Skeletal muscle cell (primary cell): ENCODE measurements at places on chromosomes 11 and 22.

DNA sequence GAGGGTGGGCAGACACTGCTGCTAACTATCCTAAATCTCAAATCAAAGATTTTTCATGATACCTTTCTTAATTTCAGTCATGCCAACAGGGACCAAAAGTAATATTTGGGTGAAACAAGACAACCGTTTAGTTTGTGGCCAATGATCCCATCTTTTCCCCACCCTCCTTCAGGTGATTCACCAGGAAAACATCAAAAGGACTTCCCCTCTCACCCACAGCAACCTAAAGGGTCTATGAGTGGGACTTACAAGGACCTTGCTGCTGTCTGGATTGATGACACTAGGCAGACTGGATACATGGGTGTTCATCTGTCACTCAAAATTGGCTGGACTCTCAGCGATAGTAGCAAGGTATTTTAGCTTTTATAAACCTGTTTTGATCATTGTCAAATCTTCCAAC, 62.0 kb upstream of the ZC3H12C start:
- DNase-seq, result no peak

DNA sequence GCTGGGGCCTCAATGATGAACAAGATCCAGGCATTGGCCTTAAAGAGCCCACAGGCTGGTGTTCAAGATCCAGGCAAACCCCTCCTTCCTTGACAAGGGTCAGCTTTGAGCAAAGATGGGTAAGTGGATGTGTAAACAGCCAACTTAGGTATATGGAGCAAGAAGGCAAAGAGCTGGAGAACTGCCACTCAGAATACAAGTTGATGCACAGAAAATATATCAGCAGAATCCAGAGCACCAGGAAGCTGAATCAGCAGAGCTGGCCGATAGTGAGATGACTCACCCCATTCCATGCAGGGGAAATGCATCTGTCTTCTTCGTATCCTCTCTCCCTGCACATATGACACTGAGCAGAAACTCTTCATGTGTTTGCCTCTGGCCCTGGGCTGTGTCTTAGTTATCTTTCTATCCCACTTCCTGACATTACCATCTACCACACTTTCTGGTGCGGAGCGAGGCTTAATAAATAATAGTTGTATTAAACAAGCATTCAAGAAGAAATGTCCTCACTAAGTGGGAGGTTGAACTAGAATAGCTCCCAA, 57.8 kb downstream of the ENDOD1 start:
- DNase-seq, result peak; percentile 90

DNA sequence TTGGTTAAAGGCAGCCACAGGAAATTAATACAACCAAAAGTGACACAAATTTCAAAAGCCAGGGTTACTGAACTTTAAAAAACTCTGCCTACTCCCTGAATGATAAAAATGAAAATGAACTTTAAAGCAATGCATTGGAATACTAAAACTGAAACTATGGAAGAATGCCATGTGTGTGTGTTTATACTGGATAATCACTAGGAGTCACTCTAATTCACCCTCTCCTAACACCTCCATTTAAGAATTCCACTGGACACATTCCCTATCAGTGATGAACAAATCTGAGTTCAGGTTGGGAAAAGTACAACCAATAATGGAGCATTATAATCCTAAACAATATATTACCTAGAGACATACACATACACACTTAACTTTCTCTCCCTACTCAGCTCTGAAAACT, 27.5 kb upstream of the PLAAT3 start:
- DNase-seq, result no peak

DNA sequence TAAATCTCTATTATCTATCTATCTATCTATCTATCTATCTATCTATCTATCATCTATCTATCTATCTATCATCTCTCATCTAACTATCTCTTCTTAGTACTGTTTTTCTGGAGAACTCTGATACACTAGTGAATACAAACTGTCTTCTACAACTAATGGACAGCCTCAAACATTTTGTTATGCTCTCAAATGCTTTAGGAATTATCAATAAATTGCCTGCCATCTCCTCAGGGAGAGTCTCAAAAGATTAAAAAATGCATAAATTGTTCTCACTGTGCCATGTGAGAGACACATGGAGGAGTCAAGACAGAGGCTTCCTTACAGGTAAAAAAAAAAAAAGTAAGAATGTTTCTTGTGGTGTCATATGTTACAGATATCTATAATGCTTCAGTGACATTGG, at the start of gene OR8K3:
Gene OR8K3, plus strand, starts transcription at position 301 of the 400 bp plus-strand sequence. CDS start 3,163 bp downstream, outside the sequence.
- no peak for DNase-seq

DNA sequence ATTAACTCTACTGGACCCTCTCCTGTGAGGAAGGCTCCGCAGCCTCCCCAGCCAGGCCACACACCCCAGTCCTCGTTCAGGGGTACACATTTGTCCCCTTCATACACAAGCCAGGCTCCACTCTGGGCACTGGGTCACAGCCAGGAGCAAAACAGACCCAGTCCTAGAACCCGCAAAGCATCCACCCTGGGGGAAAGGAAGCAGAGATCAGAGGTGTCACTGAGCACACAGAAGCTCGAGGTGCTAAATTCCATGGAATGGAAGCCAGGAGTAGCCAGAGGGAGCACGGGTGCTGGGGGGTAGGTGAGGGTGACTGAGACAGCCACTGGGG, 43.6 kb upstream of the TH start:
- DNase-seq, result no peak

DNA sequence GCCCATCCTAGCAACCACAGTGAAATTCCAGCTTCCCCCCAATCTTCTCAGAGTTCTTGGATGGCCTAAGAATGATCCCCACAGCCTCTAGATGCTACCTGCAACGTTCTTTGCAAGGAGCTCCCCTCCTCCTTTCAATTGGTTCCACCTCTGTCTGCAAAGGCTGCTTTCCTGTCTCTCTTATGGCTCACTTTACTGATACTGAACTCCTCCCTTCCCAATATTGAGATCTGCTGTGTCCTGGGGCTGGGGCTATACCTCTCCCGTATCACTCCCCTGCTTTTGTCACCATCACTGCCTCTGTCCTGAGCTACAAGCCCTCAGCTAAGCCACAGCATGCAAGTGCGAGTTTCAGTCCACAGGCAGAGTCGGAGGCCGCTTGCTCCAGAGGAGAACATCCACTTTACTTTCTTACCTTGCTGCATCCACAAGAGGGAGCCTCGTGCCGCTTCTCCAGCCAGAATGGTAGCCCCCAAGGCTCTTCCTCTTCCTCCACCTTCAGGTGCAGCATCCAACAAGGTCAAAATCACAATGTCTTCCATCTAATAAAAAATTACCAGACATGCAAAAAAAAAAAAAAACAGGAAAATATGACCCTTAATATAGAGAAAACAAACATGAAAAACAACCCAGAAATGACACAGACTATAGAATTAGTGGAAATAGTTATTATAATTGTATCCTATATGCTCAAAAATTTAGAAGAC, 48.6 kb upstream of the TMEM45B start:
- no peak for DNase-seq

- no peak for DNase-seq
Observed at GRCh38 chr22:43159484-43160178, 8.3 kb downstream of the TSPO start.

DNA sequence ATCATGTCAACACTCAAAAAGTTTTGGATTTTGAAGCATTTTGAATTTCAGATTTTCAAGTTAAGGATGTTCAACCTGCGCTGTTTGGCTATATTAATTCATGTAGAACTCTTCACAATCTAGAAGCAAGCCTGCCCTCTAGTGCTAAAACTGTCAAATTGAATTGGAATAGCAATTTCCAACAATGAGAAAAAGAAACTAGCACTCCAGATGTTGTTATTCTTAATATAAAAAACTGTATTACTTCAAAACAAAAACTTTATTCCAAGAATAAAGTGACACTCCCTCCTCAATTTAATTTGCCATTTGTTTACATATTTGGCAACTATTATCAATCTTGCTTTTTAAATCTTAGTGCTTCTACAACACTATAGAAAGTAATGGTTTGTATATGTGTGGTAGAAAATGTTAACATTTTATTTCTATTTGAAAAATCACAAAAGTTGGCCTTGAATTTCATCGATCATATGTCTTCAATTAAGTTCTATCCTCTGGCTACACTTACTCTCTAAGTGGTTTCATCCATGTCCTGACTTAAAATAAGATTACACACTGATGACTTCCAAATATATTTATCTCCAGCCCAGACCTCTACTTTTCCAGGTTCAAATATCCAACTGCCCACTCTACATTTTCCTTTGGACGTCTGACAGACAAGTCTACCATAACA, 36.6 kb downstream of the DCUN1D5 start:
- no peak for DNase-seq

DNA sequence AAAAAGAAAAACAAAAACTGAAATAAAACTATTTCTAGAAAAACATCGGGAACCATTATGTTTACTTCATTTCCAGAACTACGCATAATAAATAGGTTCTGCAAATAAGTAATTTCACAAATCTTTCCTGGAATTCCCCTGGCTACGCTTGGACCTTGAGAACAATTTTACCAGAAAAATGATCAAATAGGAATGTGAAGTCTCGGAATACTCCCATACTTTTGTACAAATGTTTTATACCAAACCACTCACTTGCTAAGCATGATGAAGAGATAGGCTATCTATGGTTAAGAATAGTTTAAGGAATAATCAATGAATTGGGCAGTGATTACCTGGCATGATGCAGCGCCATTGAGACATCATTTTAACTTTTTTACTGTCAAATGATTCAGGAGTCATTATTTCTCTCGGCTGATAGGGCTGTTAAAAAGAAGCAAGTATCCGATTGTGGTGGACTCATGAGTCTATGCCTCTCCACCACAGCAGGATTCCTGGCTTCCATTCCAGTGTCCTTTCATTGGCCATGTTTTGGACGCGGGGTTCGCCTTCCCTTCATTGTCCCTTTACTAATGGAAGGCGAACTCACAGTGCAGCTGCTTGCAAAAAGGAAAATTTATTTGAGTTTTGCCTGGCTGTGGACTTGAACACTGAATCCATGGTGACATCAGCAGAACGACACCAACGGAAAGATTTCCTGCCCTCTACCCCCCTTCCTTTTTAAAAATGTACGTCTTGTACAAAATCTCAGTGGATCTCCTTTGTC, 39.9 kb upstream of the BLID start:
- DNase-seq, result no peak

- DNase-seq, result no peak
Observed at GRCh38 chr22:50121202-50121740, 31.5 kb downstream of the MOV10L1 start.

- peak; percentile 56 for DNase-seq
Observed at GRCh38 chr11:85748455-85748891, 62.5 kb downstream of the SYTL2 start.

DNA sequence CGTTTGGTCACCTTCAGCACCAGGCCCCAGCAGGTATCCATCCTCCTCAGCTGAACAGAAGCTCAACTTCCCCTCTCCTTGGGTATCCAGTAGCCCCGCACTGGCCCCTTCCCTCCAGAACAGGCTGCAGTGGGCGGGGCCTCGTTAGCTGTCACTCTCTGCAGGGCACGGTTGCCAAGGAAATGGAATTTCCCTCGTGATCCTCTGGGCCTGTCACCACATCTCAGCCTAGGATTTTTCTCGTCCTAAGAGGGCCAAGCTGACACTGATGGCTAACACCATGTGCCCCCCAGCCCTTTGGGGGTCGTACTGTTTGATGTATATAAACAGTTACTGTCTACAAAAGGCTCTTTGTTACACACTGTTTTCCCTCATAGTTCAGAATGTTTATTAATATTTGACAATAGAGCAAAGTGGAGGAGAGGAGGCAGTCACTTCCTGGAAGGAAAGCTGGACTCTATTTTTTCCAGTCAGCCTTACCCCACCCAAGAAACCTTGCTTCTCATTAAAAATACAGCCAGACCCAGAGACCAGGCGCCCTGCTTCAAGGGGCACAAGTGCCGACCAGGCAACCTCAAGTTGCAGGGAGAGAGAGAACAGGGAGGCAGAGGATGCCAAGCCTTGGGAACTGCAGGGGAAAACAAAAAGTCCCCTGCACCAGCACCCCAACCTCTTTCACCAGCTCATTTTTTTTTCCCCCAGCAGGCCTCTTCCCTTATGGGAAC, 44.5 kb downstream of the FEZ1 start:
- no peak for DNase-seq

- DNase-seq, result no peak
Observed at GRCh38 chr11:75261902-75262361, 21.4 kb downstream of the TPBGL start.

DNA sequence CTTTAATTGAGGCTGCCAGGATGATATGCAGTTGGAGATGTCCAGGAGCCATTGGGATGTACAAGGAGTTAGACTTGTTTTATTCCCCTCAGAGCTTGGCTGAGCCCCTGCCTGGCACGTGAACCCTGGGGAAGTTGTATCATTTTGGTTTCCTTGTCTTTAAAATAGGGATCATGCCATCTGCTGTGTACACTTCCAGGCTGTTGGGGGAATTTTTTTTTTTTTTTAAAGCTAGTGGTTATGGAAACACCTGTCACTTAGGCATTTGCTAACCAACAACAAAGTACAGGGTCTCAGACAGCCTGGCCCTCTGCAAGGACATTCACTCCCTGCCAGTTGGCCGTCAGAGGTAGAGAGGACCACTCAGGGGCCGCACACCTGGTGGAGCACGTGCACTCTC, 8.5 kb upstream of the RAB1B start:
- no peak for DNase-seq

- no peak for DNase-seq
Observed at GRCh38 chr11:86719781-86720463, 47.5 kb upstream of the ME3 start.

- DNase-seq, result no peak
Observed at GRCh38 chr11:76159303-76159937, 46.9 kb downstream of the WNT11 start.

GRCh38 chr11:113339929-113340589, 25.7 kb downstream of the TTC12 start:
- DNase-seq, result no peak
